IMR-90 (cell line): ENCODE measurements at places on chromosomes 1 and 21. TPM values are rescaled to one million over a fixed set of nuclear protein-coding genes. Genes with fewer than 3 reads are reported as not detected.
A peak's percentile ranks its signal among the peaks of the same experiment; 100 is the strongest.

GRCh38 chr1:227945891-227946623 is 1.7 kb downstream of the WNT9A start:
- H3K27ac ChIP-seq = no peak overlapping the region
- peaks cover 6% of the 10 kb centered on the region; the same call in 1 of the 2 replicates for H3K4me1 ChIP-seq
- H3K4me3 ChIP-seq = no peak overlapping the region
- no peaks in the 10 kb centered on the region; the same call in 1 of the 2 replicates for H3K27me3 ChIP-seq
- H3K36me3 ChIP-seq = no peaks in the 10 kb centered on the region

- no peaks in the 10 kb centered on the region for H3K36me3 ChIP-seq
- no peak overlapping the region for H3K27ac ChIP-seq
- no peaks in the 10 kb centered on the region for H3K27me3 ChIP-seq
- no peak overlapping the region for H3K4me3 ChIP-seq
- H3K4me1 ChIP-seq = no peaks in the 10 kb centered on the region
- no peak for DNase-seq
Observed at GRCh38 chr1:116748272-116748671, 6.0 kb upstream of the CD2 start.

DNA sequence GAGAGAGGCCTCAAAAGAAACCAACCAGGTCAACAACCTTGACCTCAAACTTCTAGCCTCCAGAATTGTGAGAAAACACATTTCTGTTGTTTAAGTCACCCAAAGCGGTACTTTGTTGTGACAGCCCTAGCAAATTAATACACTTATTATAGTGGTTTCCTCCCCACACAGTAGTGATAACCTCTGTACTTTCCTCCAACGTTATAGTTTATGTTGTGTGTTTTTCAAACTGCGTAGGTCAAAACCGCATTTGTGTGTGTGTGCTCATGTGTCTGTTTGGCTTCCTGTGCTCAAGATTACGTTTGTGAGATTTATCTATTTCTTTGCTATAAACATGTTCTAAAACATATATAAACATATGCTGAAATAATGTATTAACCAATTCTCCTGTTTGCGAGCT is 667.8 kb upstream of the USP24 start:
- peaks cover 2% of the 10 kb centered on the region for H3K4me1 ChIP-seq
- H3K4me3 ChIP-seq = no peak overlapping the region
- H3K27ac ChIP-seq = no peak overlapping the region
- peak; percentile 70 for DNase-seq

DNA sequence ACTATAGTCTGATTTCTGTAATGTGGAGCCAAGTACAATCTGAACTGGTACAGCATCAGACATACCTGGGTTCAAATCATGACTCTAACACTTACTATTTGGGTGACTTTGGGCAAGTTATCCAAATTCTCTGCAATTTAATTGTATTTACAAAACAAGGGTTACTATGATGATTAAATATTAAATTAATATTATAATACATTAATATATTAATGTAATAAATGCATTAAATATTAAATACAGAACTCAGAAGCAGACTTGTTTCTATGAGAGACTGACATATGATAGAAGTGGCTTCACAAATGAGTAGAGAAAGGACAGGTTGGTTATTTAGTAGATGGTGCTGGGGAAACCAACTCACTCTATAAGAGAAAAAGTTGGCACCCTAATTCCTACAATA is 27.3 kb upstream of the OTUD3 start:
- no peak for DNase-seq
- no peaks in the 10 kb centered on the region for H3K4me1 ChIP-seq

DNA sequence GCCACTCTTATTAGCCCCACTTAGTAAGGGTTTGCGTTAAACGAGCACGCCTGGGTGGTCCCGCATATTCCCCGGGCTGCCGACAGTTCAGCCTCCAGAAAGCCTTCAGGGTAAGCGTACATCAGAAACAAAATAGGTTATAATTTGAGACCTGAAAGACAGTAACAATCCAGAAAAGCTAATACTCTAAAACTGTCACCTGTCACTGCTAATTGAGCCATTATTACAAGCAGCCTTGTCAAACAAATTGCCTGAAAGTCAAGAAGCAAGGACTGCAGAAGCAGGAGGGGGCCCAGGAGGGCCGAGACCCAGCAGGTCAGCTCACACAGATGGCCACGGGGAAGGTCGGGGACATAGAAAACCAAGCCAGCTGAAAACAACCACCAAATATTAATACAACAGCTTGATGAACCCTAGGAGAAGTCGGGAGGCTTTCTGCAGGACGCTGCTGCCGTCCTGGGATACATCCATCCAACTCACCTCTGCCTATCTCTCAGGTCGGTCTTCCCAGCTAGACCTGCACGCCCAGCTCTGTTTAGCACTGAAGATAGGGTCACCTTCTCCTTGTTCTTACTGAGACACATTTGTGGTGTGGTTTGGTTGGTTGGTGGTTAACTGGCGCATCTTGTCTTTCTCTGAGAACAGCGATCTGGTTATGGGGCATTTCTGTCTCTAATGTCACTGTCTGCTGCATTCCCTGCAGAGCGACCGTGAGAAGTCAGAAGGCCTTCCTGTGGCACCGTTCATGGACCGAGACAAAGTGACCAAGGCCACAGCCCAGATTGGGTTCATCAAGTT is 110.8 kb downstream of the WDR4 start:
- DNase-seq = no peak
- H3K4me1 ChIP-seq = no peaks in the 10 kb centered on the region
- H3K4me3 ChIP-seq = no peak overlapping the region
- no peak overlapping the region for H3K27ac ChIP-seq

DNA sequence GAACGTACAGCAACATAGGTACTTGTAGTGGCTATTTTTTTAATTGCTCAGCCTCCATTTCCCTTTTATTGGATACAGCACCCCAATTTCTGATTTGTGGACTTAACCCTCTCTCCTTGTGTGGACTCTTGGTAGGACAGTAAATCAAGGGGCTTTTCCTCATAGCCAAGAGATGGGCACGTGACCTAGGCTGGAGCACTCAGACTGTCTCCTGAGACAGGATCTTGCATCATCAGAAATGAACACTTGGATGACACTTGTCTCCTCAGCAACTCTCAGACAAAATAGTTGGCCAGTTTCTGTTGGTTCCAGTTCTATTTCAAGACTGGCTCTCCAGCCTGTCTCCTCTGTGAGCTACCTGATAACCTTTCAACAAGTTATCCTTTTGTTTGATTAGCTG is 112.9 kb upstream of the ZNF678 start:
- DNase-seq = no peak
- peaks cover 12% of the 10 kb centered on the region for H3K27me3 ChIP-seq
- H3K4me1 ChIP-seq = no peaks in the 10 kb centered on the region
- no peaks in the 10 kb centered on the region for H3K36me3 ChIP-seq
- H3K27ac ChIP-seq = no peak overlapping the region
- no peak overlapping the region for H3K4me3 ChIP-seq

- no peak overlapping the region for H3K4me3 ChIP-seq
- H3K27ac ChIP-seq = no peak overlapping the region
- H3K27me3 ChIP-seq = peaks cover 9% of the 10 kb centered on the region
- peak; percentile 11 for DNase-seq
- H3K36me3 ChIP-seq = no peaks in the 10 kb centered on the region
Observed at GRCh38 chr1:119674835-119675289, 26.8 kb upstream of the ZNF697 start.

- no peak overlapping the region for H3K4me3 ChIP-seq
- H3K27me3 ChIP-seq = no peaks in the 10 kb centered on the region
- no peaks in the 10 kb centered on the region for H3K36me3 ChIP-seq
Observed at GRCh38 chr1:94592571-94592920, 51.0 kb upstream of the F3 start.

DNA sequence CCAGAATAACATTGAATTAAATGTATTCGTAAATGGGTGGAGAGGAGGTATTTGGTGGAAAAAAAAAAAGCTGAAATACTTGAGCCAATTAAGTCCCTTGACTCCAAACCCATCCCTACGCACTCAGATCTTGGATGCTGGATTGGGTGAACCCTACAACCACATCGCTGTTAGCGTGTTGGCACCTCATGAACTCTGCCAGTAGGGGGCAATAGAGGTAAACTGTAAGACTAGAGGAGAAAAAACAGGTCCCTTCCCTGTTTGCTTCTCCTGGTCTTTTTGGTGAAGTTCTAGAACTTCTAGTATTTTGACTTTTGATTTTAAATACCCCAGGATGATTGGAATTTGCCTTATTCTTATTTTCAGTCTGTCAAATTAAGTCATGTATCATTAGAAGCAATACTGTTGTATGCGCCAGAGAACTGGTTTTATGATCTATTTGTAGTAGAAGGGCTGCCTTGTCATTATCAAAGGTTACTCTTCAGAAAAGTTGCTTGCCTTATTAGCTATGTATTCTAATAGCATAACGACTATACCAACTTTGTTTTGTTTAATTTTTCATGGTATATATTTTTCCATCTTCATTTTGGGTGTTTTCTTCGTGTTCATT is 1.9 kb upstream of the OR13G1 start:
- no peak overlapping the region for H3K27ac ChIP-seq
- H3K4me1 ChIP-seq = no peaks in the 10 kb centered on the region
- DNase-seq = peak; percentile 27
- H3K4me3 ChIP-seq = no peak overlapping the region
- no peaks in the 10 kb centered on the region for H3K27me3 ChIP-seq

DNA sequence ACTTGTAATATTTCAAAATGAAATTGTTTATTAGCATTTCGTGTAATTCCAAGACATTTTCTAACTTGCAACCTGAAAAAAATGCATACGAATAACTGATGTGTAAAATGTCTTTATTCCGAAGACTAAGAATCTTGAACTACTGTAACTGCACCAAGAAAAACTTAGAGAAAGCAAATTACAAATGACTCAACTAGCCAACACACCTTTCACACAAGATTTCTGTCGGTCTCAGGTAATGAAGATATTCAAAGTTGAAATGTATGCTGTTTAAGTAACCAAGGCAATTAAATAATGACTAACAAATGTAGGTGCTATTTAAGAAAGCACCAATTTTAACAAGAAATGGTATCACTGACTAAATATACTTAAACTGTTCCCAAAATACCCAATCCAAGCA is 2.1 kb downstream of the CLSTN1 start:
- no peak overlapping the region for H3K4me3 ChIP-seq
- H3K4me1 ChIP-seq = 0 out of 2 replicates have a peak, but pooled peaks cover 3% of the 10 kb centered on the region
- H3K27ac ChIP-seq = no peak overlapping the region
- no peaks in the 10 kb centered on the region for H3K36me3 ChIP-seq
- DNase-seq = no peak

DNA sequence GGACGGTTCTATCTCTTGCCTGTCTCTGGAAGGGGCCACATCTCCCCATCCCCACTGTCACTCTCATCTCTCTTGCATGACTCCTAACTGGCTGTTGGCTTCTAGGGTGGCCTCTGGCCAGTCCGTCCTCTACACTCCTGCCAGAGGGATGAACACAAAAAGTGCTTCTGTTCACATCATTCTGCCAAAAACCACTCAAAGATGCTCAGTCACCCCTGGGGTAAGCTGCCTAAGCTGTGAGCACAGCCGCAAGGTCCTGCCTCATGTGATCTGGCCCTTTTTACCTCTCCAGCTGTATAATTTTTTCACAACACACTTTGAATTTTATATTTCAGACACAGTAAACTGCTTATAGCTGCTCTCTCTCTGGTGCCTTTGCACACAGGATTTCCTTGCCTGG is 97.6 kb upstream of the CD34 start:
- no peak overlapping the region for H3K27ac ChIP-seq
- H3K4me1 ChIP-seq = no peaks in the 10 kb centered on the region
- no peaks in the 10 kb centered on the region; the same call in 1 of the 2 replicates for H3K27me3 ChIP-seq
- H3K36me3 ChIP-seq = no peaks in the 10 kb centered on the region
- no peak overlapping the region for H3K4me3 ChIP-seq

- H3K4me1 ChIP-seq = peaks cover 14% of the 10 kb centered on the region
- H3K4me3 ChIP-seq = no peak overlapping the region
- peaks cover 11% of the 10 kb centered on the region for H3K36me3 ChIP-seq
- H3K27me3 ChIP-seq = no peaks in the 10 kb centered on the region
Observed at GRCh38 chr1:66339944-66340343, 194.0 kb upstream of the SGIP1 start.

- H3K4me3 ChIP-seq = no peak overlapping the region
- peaks cover 32% of the 10 kb centered on the region for H3K4me1 ChIP-seq
- no peak for DNase-seq
- H3K27ac ChIP-seq = peak overlapping the region; percentile 81; the same call in 1 of the 2 replicates
- H3K27me3 ChIP-seq = no peaks in the 10 kb centered on the region
- H3K36me3 ChIP-seq = no peaks in the 10 kb centered on the region
Observed at GRCh38 chr1:172952516-172952915, 98.2 kb downstream of the TNFSF18 start.

- no peaks in the 10 kb centered on the region for H3K27me3 ChIP-seq
- DNase-seq = no peak
- no peaks in the 10 kb centered on the region for H3K4me1 ChIP-seq
- H3K27ac ChIP-seq = no peak overlapping the region
- H3K4me3 ChIP-seq = no peak overlapping the region
- H3K36me3 ChIP-seq = no peaks in the 10 kb centered on the region
Observed at GRCh38 chr1:5765997-5766913, 226.0 kb downstream of the NPHP4 start.

DNA sequence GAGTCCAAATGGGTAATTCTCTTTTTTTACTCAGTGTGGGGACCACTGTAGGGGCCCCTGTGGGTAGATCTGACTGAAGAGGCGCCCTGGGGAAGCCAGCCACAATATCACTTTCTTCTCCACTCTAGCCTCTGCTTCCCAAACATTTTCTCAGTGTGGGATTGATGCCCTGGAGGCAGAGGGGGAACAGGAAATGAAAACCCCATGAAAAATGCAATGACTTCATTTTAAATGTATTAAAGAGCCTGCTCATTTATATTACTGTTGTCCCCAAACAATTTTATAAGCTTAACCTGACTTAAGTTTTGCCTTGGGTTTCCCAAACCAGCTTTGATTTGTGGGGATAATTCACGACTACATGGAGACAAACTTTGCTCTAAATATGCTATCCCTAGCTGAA is 181.9 kb downstream of the C1orf94 start:
- no peaks in the 10 kb centered on the region for H3K4me1 ChIP-seq
- H3K27me3 ChIP-seq = no peaks in the 10 kb centered on the region
- DNase-seq = no peak
- H3K4me3 ChIP-seq = no peak overlapping the region
- H3K36me3 ChIP-seq = no peaks in the 10 kb centered on the region

DNA sequence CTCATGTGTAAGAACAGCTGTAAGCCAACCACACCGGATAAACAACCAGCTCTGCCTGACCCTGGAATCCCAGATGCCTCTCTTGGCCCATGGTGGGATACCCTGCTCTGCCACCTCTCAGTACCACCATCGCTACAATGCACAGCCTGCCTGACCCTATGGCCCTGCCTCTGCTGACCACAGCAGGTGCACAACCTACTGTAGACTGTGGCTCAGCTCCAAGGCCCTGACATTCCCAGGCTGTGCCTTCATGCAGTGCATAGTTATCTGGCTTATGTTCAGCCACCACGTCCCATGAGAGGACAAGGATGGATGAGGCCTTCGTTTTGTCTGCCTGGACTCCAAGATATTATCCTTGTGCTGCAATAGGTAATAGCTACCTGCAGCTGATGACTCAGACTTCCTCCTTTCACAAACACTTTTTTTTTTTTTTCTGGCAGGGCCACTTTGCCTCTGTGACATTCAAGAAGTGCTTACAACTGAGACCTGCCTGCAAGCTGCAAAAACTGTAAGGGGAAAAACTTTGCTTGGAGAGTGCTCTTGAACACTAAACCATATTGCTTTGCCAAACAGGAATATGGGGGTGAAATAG is 177.7 kb downstream of the URB2 start:
- no peaks in the 10 kb centered on the region for H3K27me3 ChIP-seq
- no peak for DNase-seq
- H3K4me1 ChIP-seq = no peaks in the 10 kb centered on the region
- H3K4me3 ChIP-seq = no peak overlapping the region
- H3K27ac ChIP-seq = no peak overlapping the region
- no peaks in the 10 kb centered on the region for H3K36me3 ChIP-seq

Gene TMEM200B
- 4.2 and 4.8 TPM in 2 replicates for total RNA-seq

Gene CLDN17
- total RNA-seq = not detected in 2 replicates

Gene CASZ1
- total RNA-seq = under 0.01 and 0.18 TPM in 2 replicates

Gene KRTAP19-3
- total RNA-seq = not detected in 2 replicates

Gene TESK2
- total RNA-seq = 0.83 and 0.90 TPM in 2 replicates

Gene OR14C36
- total RNA-seq = not detected in 2 replicates

Gene LYPLAL1
- 4.8 and 11.4 TPM in 2 replicates for total RNA-seq

Gene RXFP4
- total RNA-seq = not detected in 2 replicates

Gene CD58
- total RNA-seq = 5.4 and 6.4 TPM in 2 replicates

Gene FCN3
- not detected in 2 replicates for total RNA-seq
